ENCODE measurements at places on chromosomes 3 and 15. TPM values are rescaled to one million over a fixed set of nuclear protein-coding genes. Genes with fewer than 3 reads are reported as not detected.

- no peak for DNase-seq
Measured at GRCh38 chr3:22474706-22475445, 723.9 kb upstream of the ZNF385D start.

- no peak for DNase-seq
Measured at GRCh38 chr3:62373215-62373614, at the start of gene FEZF2. FEZF2 (minus strand) TSS chr3:62373550; CDS start chr3:62372868, 682 bp downstream.

GRCh38 chr15:29470311-29470710, 200.7 kb upstream of the NSMCE3 start:
- no peak for DNase-seq

GRCh38 chr3:53159156-53160060, 1.6 kb upstream of the PRKCD start:
- DNase-seq = no peak

GRCh38 chr15:77898811-77899730, 178.4 kb downstream of the TBC1D2B start:
- DNase-seq = no peak

GANC gene
- 22.9 TPM for total RNA-seq

CHST13 gene
- not detected for total RNA-seq

GRCh38 chr15:47678040-47678439, 39.3 kb upstream of the SEMA6D start:
- DNase-seq = no peak

HES1 gene
- not detected for total RNA-seq

DNA sequence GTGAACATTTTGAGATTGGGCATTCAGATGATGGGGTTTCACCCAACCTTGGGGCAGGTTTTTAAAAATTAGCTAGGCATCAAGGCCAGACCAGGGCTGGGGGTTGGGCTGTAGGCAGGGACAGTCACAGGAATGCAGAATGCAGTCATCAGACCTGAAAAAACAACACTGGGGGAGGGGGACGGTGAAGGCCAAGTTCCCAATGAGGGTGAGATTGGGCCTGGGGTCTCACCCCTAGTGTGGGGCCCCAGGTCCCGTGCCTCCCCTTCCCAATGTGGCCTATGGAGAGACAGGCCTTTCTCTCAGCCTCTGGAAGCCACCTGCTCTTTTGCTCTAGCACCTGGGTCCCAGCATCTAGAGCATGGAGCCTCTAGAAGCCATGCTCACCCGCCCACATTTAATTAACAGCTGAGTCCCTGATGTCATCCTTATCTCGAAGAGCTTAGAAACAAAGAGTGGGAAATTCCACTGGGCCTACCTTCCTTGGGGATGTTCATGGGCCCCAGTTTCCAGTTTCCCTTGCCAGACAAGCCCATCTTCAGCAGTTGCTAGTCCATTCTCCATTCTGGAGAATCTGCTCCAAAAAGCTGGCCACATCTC, 6.1 kb downstream of the RHO start:
- DNase-seq = no peak

DNA sequence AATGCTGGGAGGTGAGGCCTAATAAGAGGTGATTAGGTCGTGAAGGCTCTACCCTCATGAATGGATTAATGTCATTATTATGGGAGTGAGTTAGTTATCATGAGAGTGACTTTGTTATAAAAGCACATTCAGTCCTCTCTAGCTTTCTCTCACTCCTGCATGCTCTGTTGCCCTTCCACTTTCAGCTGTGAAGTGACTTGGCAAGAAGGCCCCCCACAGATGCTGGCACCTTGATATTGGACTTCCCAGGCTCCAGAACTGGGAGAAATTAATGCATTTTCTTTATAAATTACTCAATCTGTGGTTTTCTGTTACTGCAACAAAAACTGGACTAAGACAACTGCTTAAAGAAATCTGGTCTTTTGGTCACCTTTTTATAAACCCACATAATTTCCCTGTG, 144.3 kb downstream of the FBN1 start:
- DNase-seq = no peak

GOLGA8N gene
- total RNA-seq = 36.9 TPM

DNA sequence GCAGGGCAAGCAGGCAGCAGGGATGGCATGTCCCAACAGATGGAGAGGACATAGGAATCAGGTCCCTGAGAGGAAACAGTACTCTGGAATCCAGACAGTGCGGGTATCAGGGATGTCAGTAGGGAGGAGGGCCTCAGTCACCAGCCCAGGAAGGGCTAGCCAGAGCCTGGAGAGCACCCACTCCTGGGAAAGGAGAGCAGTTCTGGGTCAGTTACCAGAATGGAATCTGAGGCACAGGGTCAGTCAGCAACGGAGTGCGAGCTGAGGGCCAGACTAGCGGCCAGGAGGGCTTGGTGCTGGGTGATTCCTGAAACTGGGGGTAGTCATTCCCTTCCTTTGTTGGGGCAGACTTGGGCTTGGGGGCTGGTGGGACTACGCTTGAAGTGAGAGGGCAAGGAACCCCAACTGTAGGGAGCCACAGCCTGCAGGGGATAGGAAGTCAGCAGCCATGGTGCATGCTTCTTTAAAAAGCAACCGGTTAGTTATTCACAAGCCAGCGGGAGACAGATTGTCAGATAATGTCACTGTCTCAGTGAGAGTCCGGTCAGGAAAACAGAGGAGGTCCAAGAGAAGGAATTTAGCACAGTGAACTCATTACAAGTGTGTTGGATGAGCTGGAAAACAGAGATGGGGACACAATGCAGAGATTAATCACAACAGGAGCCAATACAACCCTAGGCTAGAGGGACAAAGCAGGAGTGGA, 27.9 kb downstream of the PLA1A start:
- DNase-seq = no peak

DNA sequence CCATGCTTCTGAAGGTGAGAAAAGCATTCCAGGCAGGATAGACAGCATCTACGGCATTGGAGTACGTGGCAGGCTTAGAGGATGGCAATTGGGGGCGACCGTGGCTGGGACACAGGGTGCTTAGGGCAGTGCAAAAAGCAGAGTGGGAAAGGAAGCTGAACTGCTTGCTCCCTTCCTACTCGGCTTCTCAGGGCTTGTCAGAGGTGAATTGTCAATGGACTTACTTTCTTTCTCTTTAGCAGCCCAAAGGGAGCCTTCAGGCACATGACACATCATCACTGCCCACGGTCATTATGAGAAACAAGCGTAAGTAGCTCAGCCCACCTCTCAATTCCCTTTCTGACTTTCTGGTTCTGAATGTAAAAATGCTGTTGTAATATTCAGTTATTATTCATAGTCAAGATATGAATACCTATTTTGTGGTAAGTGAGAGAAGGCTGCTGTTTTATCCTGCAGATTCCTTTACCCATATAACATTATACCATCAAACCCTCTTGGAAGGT, 84.3 kb downstream of the KLHL25 start:
- no peak for DNase-seq

GRCh38 chr3:123297627-123297899, 95.8 kb downstream of the SEC22A start:
- DNase-seq = no peak

GRCh38 chr3:12536423-12536822, 8.9 kb downstream of the MKRN2OS start:
- DNase-seq = no peak

WNT5A gene
- total RNA-seq = not detected

DNA sequence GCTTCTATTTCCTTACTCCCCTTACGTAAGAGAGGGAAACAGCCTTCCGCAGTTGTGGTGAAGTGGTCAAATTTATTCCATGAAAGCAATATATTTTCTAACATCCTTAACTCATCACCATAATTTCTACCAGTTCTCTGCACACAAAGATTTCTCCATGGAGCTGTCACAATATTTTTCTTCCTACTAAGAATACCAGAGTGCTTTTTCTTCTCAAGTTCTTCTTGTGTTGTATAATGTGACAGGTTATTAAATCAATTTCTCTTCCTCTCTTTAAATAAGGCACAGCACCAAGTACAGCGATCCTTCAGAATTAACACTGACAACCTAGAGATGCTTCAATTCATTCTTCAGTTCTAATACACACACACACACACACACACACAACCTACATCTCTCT, 153.0 kb downstream of the CPNE4 start:
- no peak for DNase-seq

RFX7 gene
- 35.1 TPM for total RNA-seq

NRROS gene
- 39.9 TPM for total RNA-seq

DNA sequence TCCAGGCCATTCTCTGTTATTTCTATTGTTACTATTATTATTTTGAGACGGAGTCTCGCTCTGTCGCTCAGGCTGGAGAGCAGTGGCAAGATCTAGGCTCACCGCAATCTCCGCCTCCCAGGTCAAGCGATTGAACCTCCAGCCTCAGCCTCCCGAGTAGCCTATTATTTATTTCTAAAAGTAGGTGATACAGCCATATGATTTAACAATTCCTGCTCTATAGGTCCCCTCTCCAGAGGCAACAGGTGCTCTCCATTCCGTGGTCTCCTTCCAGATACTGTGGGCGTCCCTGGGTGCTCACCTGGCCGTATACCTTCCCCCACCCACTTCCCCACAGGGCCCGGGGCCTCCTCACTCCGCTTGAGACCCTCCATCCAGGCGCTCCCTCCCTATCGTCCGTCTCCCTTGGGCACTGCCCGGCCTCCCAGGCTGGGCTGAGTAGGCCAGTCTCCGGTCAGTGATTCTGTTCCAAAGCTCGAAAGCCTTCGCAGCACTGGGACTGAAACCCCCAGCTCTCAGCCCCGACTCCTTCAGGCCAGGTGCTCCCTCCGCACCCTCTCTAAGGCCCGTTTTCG, 708 bp upstream of the PTPN23 start:
- DNase-seq = no peak

ISLR2 gene
- total RNA-seq = not detected

- DNase-seq = no peak
Measured at GRCh38 chr3:166071-166470, 30.5 kb upstream of the CHL1 start.

DNA sequence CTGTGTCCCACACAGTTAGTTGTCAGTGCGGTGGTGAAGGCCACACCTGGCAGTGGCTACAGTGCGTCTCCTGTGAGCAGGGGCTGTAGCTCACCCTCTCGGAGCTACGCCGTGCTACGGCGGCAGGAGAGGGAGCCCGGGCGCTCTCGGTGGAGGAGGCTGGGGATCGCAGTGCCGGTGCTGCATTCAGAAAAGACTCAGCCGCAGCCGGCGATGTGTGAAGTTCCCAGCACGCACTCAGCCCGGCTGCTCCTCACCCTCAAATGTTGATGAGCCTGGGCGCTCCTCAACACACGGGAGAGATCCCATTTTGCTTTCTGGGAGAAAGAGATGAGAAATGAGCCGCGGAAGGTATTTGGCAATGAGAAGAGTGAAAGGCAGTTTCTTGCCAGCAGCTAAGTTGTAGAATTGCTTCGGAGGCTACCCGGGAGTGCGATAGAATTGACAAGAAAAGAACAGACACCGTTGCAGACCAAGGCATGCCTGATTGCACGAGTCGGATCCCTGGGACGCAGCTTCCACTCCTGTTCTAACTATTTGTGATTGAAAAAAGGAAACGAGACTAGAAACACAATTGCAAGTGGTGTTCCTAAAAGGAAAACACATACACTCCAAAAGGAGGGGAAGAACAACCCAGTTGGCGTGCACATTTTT, at the start of gene UNC13C:
TSS of gene UNC13C (plus strand) at position 189 of the 654 bp plus-strand sequence. CDS start 34,463 bp downstream, outside the sequence.
- no peak for DNase-seq

FBXW12 gene
- total RNA-seq = not detected

DNA sequence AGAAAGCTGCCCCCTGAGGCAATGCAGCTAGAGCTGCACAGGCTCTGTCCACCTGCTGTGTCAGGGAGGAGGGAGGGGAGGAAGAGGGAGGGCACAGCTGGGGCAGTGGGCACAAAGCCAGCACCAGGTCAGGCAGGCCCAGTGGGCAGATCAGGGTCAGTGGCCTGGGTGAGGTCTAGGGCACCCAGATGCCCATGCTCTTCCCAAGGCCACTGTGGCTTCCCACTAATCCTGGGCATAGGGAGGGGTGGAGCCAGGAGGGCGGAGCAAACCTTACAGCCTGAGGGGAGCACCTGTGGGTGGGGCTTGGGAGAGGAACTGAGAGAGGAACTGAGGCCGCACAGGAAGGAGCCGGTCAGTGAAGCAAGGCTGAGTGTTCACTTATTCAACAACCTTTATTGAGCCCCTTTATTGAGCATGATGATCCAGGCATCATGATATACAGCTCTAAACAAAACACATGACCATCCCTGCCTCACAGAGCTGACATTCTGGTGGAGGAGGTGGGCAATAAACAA, 55.0 kb downstream of the RHCG start:
- DNase-seq = no peak

PIF1 gene
- 69.1 TPM for total RNA-seq

AP3B2 gene
- not detected for total RNA-seq

FAM240A gene
- not detected for total RNA-seq

GOLGA6L2 gene
- total RNA-seq = not detected

GRCh38 chr3:40292637-40293349, 16.7 kb upstream of the EIF1B start:
- no peak for DNase-seq

GRCh38 chr3:25469558-25469957, 41.5 kb downstream of the RARB start:
- DNase-seq = no peak

RTP1 gene
- not detected for total RNA-seq

GRCh38 chr3:119401069-119401468, 62.3 kb downstream of the TMEM39A start:
- DNase-seq = no peak

GRCh38 chr3:84077479-84077878, 881.3 kb upstream of the CADM2 start:
- no peak for DNase-seq

SST gene
- total RNA-seq = not detected

SLC6A1 gene
- not detected for total RNA-seq
